ENCODE measurements at places on chromosomes 5 and 9. TPM values are rescaled to one million over a fixed set of nuclear protein-coding genes. Genes with fewer than 3 reads are reported as not detected.
A peak's percentile ranks its signal among the peaks of the same experiment; 100 is the strongest.

DNA sequence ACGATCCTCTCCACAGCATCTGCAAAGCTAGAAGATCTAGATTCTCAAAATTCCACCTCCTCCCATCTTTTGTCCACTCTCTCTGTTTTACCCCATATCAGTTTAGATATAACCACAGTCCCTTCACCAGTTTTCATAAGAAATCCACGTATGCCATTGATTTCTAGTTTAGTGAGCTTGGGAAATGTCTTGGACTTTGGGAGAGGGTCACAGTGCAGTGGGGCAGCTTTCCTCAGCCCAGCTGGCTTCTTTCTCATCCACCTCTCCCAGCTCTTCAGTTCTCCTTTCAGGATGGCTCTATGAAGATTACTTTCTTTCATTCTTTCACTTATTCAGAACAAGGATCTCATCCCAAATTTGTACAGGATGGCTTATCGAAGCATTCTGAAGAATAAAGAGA, 203.9 kb upstream of the ADCY2 start:
- DNase-seq = no peak

- peak; percentile 47 for DNase-seq
Measured at GRCh38 chr5:78648359-78649210, at the start of gene LHFPL2. Gene LHFPL2 (minus strand): TSS chr5:78648772. CDS start chr5:78510213, 138,559 bp downstream.

- no peak for DNase-seq
Measured at GRCh38 chr9:129007035-129007765, 20.9 kb downstream of the SH3GLB2 start.

GRCh38 chr5:125575891-125576505, 829.6 kb upstream of the ZNF608 start:
- no peak for DNase-seq

GRCh38 chr5:15117688-15118087, 246.1 kb upstream of the ANKH start:
- DNase-seq = no peak

- DNase-seq = no peak
Measured at GRCh38 chr9:134743853-134744252, 102.2 kb downstream of the COL5A1 start.

GRCh38 chr5:1111727-1112289, at the start of gene SLC12A7:
Gene SLC12A7 (minus strand): TSS chr5:1112063. CDS start chr5:1111991, 72 bp downstream.
- peak; percentile 85 for DNase-seq

DNA sequence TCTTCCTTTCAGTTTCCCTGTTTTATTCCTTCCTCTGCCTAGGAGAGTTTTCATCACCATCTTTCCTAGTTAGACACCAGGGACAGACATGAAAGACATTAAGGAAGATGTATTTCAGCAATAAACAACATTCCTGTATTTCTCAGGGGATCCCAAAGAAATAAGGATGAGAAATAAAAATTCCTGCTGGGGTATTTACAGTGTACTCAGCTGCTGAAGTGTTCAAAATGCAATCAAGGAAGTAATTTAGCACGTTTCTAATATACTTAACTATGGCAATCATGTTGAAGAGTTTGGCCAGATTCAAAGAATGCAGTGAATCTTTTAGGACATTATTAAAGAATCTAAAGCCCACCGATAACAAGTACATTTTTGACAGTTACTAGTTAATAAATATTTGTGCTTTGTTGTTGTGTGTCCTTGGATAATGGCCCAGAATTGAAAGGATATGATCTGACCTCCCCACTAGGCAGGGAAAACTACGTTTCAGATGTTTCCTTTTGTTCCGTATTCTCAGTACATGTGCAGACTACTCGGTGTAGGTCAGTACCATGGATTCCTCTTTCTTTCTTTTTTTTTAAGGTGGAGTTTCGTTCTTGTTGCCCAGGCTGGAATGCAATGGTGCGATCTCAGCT, 46.8 kb downstream of the INIP start:
- no peak for DNase-seq

GRCh38 chr5:133995341-133995740, 9.4 kb downstream of the VDAC1 start:
- no peak for DNase-seq

DNA sequence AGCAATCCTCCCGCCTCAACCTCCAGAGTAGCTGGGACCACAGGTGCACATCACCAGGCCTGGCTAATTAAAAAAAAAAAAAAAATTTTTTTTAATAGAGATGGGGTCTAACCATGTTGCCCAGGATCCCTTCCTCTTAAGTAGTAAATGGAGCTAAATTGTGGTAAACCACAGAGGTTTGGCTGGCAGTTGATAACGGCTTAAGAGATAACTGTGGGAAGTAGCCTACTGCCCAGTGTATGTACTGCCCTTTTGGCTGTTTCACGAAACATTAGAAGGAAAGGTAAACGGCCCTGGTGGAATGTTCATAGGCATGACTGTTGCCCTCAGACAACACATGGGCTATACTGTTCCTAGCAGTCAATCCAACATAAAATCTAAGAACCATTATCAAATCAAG, 44.4 kb downstream of the HMGCR start:
- no peak for DNase-seq

The SLC6A19 gene
- total RNA-seq = not detected

The C5orf63 gene
- total RNA-seq = 16.0 TPM

The PPP3R2 gene
- not detected for total RNA-seq
